Upper lobe of right lung (tissue), 1 donor: ENCODE measurements at places on chromosomes 7 and 10. TPM values are rescaled to one million over a fixed set of nuclear protein-coding genes. Genes with fewer than 3 reads are reported as not detected.

Gene TMEM130
- total RNA-seq: 20.0 TPM

Gene H2BK1
- total RNA-seq: not detected

DNA sequence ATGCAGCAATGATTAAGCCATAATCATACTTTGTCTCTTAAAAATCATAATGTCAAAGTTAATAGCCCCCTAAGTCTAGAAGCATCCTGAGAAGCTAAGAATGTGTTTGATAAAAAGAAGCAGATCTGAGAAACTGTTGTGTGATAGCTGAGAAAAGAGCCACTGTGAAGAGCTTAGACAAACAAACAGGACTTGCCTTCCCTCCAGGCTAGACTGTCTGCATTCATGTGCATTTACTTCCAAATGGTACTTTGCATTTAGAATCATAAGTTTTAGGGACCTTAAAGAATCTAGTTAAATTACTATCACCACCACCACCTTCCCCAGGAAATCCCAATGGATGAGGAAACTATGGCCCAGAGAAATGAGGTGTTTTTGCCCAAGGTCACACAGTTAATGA is 62.7 kb upstream of the NFKB2 start:
- no peak for DNase-seq

Gene TMEM196
- not detected for total RNA-seq

DNA sequence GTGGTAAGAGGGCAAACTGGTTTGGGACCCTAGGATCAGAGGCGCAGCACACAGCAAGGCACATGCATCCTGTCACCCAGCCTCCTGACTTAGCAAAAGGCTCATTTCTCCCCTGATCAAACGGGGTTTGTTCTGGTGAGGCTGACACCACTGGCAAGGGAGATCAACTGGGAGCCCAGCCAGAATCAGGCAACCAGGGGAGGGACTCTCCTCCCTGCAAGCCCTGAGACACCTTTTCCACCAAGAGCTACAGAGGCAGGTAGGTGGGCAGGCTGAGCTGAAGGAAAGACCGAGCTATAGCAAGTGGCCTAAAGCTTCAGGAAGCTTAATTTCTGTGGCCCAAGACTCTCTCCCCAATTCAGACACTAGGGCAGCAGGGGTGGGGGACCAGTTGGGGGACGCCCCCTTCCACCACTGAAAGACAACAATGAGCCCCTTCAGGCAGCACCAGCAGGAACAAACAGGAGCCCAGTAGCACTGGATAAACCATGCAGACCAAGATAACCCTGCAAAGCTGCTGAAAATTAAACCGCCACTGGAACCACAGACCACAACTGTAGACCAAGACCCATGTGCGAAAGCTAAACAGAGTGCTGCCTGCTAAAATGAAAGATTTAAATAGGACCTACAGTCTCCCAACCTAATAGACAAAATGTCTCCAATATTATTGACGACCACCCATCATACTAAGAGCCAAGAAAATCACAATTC is 27.1 kb upstream of the SAR1A start:
- no peak for DNase-seq

DNA sequence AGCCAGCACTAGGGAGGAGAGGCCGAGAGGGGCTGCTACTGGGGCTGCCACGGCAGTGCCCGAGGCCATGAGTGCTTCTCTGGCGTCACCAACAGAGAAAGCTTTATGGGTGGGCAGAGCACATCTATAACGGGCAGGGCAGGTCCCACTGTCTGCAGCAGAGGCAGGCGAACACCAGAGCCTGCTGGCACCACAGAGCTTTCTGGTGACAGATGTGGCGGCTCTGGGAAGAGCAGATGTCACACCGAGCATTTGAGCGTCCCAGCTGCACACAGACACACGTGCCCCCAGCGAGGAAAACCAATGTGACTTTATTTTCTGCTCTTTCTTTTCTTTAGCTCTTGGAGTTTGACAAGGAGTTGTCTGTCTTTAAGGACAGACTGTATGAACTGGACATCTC is 20.5 kb downstream of the NKX6-2 start:
- DNase-seq: no peak
